ENCODE measurements at places on chromosomes 2 and 18.

DNA sequence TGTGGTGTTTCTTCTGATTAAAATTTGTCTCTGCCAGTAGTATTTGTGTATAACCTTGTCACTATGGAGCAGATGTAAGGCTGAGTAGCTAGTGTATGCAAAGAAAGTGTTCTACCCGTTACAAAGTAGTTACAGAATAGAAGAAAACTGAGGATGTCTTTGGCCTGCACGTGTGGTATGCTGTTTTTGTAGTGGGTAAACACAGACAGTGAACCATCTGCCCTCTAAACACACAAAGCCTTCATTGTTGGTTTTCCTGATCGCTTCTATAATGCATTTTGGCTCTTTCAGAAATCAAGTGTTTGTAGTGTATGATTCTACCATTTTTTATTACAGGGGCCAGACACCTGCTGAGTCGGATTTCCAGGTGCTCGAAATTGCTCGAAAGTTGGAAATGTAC is 61.5 kb downstream of the FARP2 start:
- DNase-seq, result peak; percentile 45

DNA sequence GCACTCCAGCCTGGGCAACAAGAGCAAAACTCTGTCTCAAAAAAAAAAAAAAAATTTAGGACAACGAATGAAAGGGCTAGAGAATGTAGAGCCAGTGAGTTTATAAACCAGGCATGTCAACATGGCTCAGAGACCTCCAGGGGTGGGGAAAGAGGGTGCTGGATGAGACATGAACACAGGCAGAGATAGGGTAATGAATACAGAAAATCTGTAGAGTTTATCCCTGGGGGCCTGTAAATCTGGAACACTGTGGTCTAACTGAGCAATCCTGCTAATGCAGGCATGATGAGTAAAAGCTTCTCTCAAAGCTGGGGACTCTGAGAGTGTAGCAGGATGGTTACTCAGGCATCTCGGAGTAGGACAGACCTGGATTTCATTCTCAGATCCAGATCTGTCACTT is 59.2 kb upstream of the IGFBP2 start:
- no peak for DNase-seq

GRCh38 chr18:74387383-74387782 is 69.7 kb downstream of the DIPK1C start:
- DNase-seq, result no peak

DNA sequence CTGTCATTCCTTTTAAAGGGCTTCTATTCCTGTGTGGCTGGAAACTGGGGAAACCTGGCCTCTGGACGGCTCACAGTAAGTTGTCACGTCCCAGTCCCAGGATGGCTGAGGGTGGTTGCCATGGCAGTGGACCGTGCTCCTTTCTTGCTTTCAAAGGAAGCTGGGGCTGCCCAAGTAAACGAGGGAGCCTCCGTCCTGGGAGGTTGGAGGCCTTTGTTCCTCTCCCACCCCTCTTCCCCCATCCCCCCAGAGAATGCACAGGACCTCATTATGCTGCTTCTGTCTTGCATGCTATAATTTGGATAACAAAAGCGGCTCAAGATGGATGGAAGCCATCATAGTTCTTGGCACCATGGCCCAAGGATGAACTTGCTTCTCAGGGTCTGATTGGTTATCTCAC is 325.5 kb upstream of the HS6ST1 start:
- DNase-seq, result no peak

DNA sequence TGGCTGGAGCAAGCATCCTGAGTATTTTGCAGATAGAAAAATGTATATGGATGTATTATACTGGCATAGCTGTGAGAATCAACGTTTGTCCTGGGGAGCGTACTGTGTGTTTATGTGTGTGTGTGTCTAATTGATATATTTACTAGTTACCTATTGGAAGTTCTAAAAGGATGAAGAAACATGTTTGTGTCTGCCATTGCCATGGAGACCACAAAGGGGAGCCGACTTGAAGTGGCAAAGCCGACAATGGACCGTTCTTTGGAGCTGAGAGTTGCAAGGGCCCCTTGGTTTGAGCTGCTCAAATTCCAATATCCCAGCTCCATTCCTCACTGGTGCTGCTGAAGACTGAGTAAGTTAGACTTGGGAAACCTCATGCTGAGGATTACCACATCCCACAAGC is 14.3 kb upstream of the SLC25A52 start:
- DNase-seq, result no peak

- DNase-seq, result no peak
Observed at GRCh38 chr2:151878204-151878603, 50.0 kb upstream of the ARL5A start.

DNA sequence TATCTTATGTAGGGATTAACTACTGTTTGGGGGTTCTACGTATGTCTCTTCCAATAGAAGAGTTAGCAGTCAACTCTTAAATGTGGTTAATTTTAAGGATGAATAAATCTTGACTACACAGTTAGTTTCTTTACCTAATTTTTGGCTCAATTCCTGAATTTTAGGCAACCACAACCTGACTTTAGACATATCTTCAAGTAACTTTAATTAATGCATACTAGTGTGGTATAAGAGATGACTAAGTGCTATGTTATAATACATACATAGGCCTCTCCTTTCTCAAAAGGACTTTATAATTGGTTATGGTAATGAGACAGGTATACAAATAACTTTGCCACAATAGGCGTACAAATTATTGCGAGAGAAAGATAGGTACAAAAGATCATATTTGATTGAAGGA is 312.0 kb downstream of the IRS1 start:
- DNase-seq, result no peak

DNA sequence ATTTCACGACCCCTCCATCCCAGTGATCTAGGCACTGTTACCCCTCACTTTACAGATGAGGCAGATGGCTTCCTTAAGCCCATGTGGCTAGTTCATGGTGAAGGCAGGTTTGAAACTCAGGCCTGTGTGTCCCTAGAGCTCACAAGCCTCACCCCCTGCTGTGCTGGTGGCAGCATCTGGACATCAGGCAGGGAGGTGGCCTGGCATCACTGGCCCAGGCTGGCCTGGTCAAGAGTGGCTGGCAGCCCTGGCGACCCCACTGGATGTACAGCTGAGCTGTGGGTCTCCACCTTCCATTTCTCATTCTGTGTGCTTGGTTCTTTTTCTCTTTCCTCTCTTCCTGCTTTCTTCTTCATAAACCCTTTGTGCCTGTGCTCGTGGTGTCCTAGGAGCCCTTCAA is 56.3 kb downstream of the BOLA3 start:
- DNase-seq, result no peak

DNA sequence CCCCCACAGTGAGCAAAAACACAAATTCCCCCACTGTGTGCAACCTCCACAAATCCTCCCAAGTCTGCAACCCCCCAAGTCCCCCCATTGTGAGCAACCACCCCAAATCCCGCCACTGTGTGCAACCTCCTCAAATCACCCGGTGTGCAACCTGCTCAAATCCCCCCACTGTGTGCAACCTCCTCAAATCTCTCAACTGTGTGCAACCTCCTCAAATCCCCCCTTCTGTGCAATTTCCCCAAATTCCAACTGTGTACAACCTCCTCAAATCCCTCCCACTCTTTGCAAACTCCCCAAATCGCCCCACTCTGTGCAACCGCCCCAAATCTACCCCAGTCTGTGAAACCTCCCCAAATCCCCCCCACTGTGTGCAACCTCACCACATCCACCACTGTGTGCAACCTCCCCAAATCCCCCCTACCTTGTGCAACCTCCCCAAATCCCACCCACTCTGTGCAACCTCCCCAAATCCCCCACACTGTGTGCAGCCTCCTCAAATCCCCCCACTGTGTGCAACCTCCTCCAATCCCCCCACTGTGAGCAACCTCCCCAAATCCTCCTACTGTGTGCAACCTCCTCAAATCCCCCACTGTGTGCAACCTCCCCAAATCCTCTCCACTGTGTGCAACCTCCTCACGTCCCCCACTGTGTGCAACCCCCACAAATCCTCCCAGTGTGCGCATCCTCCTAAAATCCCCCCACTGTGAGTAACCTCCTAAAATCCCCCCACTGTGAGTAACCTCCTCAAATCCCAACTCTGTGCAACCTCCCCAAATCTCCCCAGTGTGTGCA is 115.2 kb downstream of the TPO start:
- DNase-seq, result no peak

- DNase-seq, result no peak
Observed at GRCh38 chr2:105391058-105391627, 7.7 kb downstream of the FHL2 start.

- no peak for DNase-seq
Observed at GRCh38 chr2:53949457-53949856, 21.3 kb downstream of the PSME4 start.

DNA sequence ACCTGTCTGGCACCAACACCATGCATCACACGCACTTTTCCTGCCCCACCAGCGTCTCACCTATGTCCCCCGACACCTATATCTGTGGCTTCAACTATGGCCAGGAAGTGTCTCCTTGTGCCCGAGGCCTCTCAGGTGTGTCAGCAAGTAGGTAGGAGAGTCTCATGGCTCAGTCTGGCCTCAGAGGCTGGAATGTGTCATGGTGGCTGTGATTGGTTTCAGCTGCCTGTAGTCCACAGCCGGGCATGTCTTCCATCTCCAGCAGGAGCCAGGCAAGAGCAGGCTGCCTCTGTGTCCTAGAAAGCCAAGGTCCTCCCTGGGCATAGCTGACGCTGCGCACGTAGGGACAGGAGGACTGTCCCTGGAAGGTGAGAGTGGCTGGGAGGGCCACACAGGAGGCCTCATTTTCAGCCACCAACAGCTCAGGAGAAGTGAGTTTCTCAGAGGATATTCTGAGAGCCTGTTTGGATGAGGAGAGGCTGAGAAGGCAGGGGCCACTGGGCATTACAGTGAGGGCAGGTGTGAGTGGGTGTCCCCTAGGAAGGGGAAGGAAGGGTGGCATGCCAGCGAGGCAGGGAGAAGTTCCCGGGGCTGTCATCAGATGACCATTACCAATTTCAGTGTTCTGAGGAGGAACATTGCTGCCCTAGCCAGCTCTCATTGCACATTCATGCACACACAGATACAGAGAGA is 47.2 kb downstream of the SDC1 start:
- DNase-seq, result no peak

GRCh38 chr2:95310216-95310615 is 13.1 kb downstream of the KCNIP3 start:
- no peak for DNase-seq

- no peak for DNase-seq
Observed at GRCh38 chr18:58298251-58299134, 254.5 kb downstream of the NEDD4L start.

DNA sequence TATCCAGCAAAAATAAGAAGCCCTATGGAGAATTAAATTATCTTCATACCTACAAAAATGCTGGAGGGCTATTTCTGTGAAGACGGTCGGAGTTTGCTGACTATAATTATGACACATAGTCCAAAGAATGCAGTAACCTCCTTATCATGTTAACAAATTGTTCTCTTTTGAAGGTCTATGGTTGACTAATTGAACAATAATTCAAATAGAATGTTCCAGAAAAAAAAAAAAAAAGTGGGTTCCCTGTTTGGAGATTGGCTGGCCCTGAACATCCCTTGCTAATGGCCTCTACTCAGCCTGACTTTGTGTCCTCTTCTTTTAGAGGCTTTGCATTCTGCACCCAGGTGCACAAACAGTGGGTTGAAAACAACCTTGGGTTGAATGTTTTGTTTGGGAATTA is 82.8 kb upstream of the CCBE1 start:
- no peak for DNase-seq

- DNase-seq, result no peak
Observed at GRCh38 chr2:239821694-239822075, 203.5 kb downstream of the NDUFA10 start.

DNA sequence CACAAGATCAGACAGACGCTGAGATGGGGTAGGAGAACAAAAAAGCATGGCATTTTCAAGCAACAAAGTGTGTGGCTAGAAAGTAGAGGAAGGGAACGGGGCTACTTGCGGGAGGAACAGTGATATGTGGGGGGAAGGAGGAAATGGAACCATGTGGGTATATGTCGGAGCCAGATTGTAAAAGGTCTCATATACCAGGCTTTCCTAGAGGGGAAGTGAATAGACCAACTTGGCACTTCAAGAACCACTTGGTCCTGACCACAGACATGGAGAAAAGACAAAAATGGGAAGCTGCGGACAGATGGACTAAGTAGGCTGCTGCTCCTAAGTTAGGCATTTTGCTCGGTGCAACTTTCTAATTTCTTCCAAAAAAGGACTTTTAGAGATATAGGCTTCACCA is 196.0 kb downstream of the DCC start:
- DNase-seq, result no peak

DNA sequence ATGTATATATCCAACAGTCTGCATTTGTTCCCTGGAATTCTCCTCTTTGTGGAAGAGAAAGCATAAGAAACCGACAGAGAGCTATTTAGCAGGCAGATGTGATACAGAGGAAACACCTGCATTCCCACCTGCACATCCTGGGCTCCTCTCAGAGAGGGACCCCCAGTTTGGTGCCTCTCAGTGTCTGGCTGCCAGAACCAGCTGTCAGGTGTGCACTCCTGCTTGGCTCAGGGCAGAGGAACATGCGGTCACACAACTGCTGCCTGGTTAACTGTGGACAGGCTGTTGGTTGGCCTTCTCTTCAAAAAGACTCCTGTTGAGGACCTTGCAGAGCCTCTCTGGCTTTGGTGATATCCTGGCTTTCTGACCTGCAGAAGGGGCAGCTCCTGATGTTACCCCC is 54.6 kb downstream of the ITGB6 start:
- no peak for DNase-seq

DNA sequence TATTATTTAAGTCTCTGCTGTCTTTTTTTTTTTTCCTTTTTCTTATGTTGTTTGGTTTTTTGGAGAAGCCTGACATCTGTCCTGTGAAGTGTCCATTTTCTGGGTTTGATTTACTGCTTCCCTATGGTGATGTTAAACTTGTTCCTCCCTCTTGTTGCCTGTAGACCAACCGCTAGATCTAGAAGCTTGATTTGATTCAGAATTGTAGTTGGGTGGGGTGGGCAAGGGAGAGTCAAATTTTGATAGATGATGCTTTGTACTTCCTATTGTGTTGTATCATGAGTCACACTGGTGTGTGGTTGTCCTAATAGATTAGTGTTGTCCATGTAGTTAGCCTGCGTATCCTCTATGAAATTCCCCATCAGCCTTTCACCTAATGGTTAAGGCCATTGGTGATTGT is 35.4 kb downstream of the CAB39 start:
- no peak for DNase-seq

- DNase-seq, result no peak
Observed at GRCh38 chr18:52948868-52949444, 609.0 kb downstream of the DCC start.

DNA sequence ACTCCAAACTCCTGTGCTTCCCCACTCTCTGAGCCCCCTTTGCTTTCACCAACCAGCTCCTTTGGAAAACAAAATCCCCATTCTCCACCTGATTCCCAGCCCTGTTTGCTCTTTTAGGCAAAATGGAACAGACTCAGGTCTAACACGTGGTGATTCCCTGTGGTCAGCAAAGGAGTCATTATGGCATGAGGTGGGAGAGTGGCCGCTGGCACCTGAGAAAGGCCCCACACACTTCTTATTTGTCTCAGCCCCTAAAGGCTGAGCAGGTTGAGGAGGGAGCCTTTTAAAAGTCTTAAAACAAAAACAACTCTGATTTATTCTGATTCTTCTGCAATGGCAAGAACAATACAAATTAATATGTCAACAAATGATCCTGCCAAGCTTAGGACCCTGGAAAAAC is 401.2 kb downstream of the TNS1 start:
- DNase-seq, result no peak

GRCh38 chr2:232315923-232316299 is 62.6 kb upstream of the ALPP start:
- no peak for DNase-seq

- DNase-seq, result no peak
Observed at GRCh38 chr18:13232086-13232917, 13.7 kb downstream of the LDLRAD4 start.
